Stimulated activated naive CD4-positive, alpha-beta T cell (primary cell): ENCODE measurements at places on chromosomes 7 and 10.

DNA sequence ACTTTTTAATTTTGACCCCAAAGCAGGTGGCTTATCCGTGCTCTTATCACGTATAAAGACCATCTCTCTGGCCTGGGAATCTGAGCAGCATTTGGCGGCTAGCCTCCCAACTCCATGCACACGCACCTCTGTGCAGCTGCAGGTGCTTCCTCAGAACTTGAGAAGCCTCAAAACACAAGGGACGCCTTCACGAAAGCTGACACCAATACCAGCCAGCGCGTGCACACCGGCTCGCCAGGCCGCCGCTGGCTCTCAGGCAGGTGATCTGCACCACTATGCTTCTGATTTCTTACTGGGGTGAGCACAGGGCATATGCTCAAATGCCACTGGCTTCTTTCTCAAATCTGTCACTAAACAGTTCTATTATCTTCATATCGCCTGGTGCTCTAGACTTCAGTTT lies 145.0 kb downstream of the PARD3 start:
- no peak for DNase-seq

DNA sequence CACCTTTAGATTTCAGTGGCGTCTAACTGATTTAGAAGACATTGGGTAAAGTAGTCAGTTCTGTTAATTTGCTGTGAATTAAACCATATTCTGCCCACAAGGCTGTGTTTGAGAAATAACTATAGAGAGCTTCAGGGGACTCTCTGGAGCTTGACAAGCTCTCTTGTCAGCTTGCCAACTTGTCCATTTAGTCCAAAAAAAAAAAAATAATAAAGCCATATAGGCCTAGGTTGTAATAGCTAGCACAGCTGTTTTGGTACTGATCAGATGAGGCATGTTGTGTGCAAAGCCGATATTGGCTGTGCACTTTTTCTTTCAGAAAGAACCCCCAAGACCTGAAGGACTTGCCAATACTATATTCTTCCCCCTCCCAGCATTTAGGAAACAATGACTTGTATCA lies 20.2 kb upstream of the ZNF282 start:
- DNase-seq: no peak

GRCh38 chr10:29102233-29102632 lies 186.6 kb upstream of the LYZL1 start:
- DNase-seq: no peak

DNA sequence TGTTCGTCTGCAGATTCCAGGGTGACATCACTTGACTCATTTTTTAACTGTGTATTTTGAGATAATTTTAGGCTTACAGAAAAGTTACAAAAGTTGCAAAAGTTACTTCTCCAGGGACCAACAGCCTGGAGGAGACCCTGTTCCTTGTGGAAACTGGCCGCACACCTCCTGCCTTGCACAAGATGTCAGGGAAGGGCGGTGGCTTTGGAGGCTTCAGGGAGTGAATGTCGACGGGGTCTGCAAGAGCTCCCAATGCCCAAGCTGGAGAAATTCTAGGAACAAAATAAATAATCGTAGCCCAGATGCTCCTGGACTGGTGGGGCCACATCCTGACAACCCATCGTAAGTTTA lies 62.2 kb upstream of the FAM20C start:
- DNase-seq: no peak

GRCh38 chr7:77791336-77791735 lies 6.9 kb downstream of the TMEM60 start:
- DNase-seq: no peak

- DNase-seq: no peak
Measured at GRCh38 chr7:69703099-69703498, 104.8 kb downstream of the AUTS2 start.

- DNase-seq: no peak
Measured at GRCh38 chr7:30278849-30279652, 5.3 kb upstream of the ZNRF2 start.

GRCh38 chr7:121519548-121520521 lies 123.7 kb upstream of the FAM3C start:
- no peak for DNase-seq

- DNase-seq: no peak
Measured at GRCh38 chr7:105825371-105825770, 51.0 kb downstream of the ATXN7L1 start.

- no peak for DNase-seq
Measured at GRCh38 chr7:54987772-54988171, 31.0 kb upstream of the EGFR start.

DNA sequence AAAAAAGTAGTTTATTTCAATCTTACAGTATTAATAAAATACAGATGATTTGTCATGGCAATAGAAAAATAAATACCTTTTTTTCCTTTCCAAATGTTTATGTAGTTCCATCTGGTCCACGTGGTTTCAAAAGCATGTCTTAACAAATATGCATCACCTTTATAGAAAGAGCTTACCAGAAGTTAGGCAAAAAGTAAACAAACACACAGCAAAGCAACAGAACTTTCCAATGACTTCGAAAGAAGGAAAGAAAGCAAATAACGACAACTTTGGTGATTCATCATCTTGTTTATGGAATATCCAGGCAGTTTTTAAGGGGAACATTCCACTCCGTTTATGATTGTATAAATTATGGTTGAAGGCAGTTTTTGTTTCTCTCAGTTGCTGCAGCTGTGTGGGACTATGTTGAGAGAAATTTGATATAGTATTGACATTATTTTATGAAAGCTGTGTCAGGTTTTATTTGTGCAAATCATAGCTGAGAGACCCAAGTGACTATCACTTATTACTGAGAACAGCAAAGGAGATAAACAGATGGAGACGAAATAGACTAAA lies 203.1 kb downstream of the CDC14C start:
- no peak for DNase-seq

DNA sequence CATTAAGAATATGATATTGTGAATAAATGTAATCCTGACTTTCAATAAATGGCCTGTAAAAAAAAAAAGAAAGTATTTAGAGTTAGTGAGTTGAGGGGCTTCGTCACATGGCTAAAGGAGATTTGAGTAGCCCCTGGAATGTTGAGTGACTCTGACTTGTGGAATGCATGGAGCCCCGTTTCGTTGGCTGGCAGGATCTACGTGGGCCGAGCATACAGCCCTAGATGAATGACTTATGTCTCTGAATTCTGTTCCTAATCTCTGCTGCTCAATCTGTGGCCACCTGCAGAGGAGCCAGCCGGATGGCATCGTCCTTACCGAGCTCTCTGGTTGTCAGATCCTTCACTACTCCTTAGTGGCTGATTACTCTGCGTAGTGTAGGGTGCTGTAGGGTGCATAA lies 155.7 kb downstream of the MGMT start:
- DNase-seq: no peak

DNA sequence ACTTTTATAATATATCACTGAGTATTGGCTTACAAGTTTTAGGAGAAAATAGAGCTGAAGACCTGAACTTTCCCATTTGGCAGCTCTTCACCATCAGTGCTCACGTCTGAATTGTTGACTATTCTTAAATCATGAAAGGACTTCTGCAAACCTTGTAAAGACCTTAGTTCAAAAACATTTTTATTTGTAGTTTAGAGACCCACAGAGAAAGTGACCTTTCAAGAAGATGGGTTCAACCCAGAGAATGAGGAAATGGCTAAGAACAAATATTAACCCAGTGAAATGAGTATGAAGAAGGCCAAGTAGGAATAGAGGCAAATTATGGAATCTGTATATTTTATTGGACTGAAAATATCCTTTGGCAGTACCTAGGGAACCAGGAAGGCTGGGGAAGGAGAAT lies 1151.1 kb downstream of the GATA3 start:
- DNase-seq: no peak

DNA sequence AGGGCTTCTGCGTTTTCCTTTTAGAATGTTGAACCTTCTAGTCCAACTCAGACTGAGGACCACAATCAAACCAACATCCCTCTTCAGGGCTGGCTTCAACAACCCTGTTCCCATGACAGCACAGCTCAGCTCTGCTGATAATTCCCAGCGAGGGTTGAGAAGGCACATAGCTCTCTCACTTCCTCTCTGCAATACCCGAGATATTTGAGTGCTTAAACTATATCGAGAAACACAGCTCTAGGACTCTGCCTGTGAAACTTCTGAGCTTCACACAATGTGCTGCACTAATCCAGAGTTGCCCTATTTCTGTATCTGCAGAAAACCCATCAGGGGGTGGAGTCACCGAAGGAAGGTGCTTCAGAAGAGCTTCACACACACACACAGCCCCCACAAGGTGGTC lies 1.6 kb upstream of the ADARB2 start:
- no peak for DNase-seq

GRCh38 chr10:86944907-86945306 lies 12.5 kb downstream of the MMRN2 start:
- no peak for DNase-seq

DNA sequence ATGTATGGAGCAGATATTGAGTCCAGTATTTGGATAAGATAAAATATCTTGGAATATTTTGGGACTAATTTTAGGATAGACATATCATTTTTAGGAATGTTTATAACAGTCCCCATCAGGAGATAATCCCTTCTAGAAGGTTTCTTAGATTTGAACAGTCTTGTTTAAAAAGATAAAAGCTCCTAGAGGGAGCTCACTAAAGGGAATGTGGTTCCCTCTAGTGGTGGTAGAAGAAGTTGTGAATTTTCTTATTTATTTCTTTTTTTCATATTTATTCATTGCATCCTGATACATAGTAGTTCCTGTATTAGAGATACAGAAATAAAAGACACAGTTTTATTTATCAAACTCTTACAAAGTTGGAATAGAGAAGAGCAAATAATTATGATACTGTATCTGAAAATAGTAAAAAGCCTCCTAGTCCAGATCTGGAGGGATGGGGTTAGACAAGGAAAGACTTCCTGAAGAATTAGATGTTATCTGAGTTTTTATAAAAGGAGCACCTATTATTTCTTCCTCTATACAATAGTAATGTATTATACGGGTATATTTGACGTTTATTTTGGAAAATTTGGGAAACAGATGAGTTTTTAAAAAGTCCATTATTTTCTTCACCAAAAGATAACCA lies 24.5 kb upstream of the KLF14 start:
- DNase-seq: no peak

GRCh38 chr7:135508883-135509588 lies 866 bp downstream of the CNOT4 start:
- DNase-seq: no peak

DNA sequence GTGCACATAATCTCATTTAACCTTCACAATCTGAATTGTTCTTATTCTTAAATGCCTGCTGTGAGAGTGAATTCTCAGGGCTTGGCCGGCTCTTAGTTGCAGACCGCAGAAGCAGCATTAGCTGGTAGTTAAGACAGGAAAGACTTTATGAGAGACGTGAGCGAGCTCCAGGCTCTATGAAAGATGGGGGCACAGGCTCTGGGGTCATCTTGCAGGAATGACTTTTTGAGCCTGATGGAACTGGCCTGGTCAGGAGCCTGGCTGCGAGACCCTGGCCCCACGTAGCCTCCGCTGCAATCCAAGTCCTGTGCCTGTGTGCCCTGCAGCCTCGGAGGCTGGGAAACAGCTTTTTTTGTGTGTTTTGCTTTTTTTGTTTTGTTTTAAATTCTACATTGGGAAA lies 958.8 kb upstream of the ZNF722 start:
- no peak for DNase-seq

GRCh38 chr7:38232502-38233366 lies 40.7 kb downstream of the TARP start:
- peak; percentile 41 for DNase-seq

DNA sequence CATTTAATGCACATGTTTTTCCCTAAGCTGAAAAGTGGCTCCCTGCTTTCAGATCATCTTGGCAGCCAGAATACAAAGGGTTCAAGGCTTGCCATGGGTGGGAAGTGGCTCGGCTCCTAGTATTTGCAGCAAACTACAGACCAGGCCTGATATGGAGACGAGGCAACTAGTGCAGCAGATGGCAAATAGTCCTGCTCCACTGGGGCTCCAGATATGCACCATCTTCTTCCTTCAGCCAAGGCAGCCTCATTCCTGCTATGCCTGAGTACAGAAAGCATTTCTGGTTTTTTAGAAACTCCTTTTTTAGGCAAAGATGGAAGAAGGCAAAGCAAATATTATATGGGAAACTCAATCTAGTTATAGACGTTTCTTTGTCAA lies 23.9 kb downstream of the LRRC4 start:
- DNase-seq: no peak

- no peak for DNase-seq
Measured at GRCh38 chr7:1919539-1920265, 249.6 kb downstream of the ELFN1 start.

DNA sequence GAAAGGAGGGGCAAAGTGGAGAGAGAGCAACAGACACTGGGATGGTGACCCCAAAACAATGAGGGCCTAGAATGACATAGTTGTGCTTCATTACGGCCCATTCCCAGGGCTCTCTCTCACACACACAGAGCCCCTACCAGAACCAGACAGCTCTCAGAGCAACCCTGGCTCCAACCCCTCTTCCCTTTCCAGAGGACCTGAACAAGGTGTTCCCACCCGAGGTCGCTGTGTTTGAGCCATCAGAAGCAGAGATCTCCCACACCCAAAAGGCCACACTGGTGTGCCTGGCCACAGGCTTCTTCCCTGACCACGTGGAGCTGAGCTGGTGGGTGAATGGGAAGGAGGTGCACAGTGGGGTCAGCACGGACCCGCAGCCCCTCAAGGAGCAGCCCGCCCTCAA lies 20.7 kb downstream of the PRSS2 start:
- no peak for DNase-seq

DNA sequence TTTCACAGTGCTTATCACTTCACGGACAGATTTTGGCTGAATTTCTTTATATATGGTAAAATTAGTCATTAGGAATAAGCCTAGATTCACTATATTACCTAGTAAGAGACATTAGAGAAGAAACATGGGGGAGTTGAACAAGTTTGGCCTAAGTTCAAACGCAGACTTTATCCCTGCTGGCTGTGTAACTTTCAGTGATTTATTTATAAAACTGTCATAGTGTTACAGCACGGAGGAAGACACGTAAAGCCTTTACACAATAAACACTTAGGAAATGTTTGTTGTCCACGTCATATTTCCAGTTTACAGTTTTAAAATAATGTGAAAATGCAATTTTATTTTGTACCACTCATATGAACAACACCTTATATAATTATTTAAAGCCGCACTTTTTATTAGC lies 661.5 kb downstream of the MAGI2 start:
- no peak for DNase-seq

DNA sequence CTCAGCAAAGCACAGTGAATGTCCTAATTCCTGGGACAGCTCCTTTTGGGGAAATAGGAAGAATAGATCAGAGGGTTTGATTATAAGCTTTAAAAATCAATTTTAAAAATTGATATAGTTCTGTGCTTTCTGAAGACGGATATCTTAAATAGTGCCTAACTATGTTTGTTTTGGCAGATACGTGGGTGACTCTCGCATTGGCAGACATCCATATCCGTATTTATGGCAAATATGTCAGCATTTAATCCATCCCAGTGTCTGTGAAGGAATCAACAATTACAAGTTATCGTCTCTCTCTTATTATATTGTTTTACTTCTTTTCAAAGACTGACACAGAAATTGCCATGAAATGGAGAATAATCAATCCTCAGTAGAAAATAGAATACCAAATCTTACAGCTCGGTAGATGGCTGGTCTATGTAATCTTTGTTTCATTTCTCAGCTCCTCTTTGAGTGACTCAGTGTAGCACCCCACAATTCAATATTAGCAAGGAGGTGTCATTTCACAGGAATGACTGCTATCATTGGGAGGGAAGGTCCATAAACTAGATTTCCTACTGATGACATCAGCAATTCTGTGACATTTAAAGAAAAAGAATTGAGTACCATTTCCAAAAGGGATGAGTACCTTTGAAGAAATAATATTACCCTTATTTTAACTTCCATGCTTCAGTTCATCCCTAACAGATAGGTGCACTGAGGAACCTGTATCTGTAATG lies 186.4 kb upstream of the NFE2L3 start:
- no peak for DNase-seq

GRCh38 chr7:130486954-130487436 lies 4.9 kb upstream of the MEST start:
- DNase-seq: no peak

- no peak for DNase-seq
Measured at GRCh38 chr10:110425684-110426293, 71.9 kb upstream of the DUSP5 start.
